ENCODE measurements at places on chromosomes 1 and 21.

DNA sequence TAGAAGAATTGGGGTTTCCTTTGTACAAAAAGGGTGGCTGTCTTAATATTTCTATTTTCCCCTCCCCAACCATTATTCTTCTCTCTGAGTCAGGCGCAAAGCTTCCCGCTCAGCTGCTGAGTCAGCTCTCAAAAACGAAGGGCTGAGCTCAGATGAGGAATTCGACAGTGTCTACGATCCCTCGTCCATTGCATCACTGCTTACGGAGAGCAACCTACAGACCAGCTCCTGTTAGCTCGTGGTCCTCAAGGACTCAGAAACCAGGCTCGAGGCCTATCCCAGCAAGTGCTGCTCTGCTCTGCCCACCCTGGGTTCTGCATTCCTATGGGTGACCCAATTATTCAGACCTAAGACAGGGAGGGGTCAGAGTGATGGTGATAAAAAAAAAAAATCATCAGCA lies 3.0 kb upstream of the TUFT1 start:
- no peak for DNase-seq

- DNase-seq: no peak
Observed at GRCh38 chr21:43733060-43733459, 14.1 kb downstream of the PDXK start.

DNA sequence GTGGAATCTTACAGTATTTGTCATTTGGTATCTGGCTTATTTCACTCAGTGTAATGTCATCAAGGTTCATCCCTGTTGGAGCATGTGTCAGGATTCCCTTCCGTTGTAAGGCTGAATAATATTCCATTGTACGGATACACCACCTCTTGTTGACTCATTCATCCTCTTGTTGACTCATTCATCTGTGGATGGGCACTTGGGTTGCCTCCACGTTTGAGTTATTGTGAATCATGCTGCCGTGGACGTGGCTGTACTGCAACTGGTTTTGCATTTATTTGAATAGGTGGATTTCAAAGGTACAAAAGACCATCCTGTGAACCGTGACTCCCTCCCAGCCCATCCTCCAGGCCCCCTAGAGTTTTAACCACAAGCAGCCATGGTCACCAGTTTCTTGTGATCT lies 11.9 kb upstream of the TCP10L start:
- DNase-seq: no peak

GRCh38 chr1:37861151-37861550 lies 1.8 kb upstream of the MTF1 start:
- no peak for DNase-seq

DNA sequence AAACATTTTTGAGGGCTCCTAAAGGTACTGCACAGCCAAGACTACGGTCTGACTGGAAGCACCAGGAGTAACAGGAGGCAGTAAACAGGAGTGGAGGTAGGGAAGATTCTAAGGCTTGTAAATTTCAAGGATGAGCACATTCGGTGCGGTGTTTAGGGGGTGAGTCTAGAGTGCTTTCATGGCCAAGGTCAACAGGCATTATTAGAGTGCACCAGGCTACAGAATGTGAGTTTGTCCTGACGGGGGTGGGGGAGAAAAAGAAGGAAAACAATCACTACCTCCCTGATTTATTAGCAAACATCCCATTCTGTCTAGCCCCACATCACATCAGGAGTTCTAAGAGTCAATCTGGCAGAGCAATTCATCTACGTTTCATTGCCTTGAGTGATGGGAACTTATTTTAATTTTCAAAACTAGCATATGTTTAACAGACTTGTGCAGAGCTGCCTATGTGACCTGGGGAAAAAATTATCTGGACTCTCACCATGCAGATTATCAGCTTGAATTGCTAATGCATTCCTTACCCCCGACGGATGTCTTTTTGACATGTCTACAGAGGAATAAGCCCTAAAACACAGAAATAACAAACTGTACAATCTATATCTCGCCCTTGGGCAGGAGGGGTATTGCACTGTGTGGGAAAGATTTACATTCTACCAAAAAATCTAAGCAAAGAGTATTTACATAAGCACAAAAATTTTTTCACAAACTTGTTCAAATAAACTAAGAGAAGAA lies 45.0 kb downstream of the APP start:
- no peak for DNase-seq

DNA sequence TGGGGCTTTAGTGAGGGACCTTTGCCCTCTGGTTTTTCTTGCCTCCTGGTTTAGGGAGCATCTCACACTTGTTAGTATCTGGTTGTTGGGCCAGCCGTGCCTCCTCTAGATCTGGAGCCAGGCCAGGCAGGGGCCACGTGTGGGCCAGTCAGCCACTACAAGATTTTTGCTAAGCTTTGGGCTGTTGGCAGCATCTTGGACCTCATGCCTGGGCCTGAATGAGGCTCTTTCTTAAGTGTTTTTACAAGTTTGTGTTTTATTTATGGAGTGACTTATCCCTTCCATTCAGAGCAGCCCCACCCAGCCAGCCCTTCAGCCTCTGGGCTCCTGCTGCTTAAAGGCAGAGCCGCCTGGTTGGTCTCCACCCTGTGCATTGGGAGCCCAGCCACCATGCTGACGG lies 1.6 kb upstream of the SH3BGRL3 start:
- DNase-seq: no peak

DNA sequence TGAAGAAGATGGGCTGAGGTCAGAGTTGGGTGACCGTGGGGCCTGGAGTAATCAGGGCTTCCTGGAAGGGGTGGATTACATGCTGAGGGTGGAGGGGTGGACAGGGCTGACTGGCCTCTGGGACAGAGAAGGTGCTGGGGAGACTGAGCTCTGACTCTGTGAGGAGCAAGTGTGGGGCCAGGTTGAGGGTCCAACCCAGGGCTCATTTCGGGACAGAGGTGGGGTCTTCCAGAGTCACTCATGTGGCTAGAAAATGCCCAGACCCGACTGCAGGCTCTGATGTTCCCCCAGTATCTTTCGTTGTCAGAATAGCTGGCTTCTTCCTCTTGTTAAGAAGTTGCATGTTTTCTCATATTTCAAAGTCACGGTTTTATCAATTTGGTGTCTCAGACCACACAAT lies 311.8 kb downstream of the PTPRU start:
- no peak for DNase-seq

DNA sequence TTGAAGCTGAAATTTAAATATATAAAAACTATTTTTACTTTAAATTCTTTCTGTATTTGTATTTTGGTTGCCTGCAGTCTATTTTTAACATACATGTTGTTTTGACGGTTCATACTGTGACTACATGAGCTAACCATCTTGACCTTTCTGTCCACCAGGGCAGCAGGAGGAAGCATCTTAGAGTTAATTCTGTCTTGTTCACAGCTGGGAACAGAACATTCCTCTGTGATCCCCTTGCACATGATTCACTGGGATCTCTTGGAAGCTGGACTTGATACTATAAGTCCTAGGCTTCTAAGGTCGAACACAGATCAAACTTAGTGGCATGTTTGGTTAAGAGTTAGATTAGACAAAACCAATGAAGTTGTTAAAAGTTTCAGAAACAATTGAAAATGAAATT lies 99.7 kb downstream of the NFIA start:
- no peak for DNase-seq

GRCh38 chr1:233721004-233721595 lies 107.2 kb downstream of the KCNK1 start:
- no peak for DNase-seq

DNA sequence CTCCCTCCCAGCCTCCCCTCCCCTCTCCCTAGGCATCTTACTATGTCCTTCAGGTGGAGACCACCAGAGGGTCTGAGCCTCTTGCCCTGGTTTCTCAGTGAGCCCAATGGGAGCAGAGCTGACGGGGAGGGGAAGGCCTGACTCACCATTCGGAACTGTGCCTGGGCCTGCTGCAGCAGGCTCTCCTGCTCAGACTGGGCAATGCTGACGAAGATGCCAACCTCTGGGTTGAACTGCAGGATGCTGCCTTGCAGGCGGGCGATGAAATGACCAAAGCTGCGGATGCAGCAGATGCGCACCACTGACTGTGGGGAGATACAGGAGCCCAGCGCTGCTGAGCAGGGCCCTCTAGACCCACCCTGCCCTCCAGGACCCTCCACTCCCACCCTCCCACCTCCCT lies 11.0 kb upstream of the PAQR6 start:
- DNase-seq: no peak

DNA sequence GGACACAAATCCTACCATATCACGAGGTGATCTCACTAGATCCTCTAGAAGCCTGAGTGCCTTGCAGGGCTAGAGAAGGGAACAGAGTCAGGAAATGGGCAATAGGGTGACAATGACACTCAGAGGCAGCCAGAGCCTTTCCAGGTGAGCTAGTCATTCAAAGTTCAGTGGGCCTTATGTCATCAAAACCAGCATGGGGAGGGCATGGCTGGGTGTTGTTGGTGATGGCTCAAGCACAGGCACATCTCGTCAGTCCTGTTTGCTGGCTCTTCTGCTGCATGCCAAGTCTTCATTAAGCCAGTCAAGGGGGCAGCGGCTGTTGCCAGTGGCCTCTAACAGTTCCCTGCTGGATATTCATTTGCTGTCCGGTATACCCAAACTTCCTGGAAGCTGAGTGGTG lies 99.6 kb upstream of the USP24 start:
- no peak for DNase-seq

GRCh38 chr1:89545264-89546038 lies 20.8 kb downstream of the LRRC8B start:
- DNase-seq: no peak

- no peak for DNase-seq
Observed at GRCh38 chr1:4622821-4623220, 31.6 kb upstream of the AJAP1 start.

DNA sequence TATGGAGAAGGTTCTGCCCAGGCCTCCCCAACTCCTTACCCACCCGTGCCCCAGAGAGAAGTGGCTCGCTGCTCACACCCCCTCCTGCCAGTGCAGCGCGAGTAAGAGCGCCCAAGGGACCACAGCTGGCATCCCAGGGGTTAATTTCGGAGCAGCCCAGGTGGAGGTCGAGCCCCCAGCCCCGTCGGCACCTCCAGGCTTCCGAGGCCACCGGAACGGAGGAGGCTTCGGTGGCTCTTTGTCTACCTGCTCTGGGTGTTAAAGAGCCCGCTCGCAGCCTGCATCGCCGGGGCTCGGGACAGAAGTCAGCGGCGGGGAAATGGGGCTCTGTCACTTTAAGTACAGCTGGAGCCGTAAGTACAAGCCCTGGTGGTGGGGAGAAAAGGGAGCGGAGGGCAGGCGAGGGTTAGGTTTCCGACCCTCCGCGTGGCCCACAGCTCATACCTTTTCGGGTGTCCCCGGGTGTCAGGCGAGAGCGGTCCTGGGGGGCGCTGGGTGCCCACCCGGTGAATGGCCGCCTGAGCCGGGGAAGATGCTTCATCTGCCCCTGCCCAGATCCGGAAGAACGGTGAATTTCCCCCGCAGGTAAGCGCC lies 89.4 kb upstream of the IPO9 start:
- DNase-seq: peak; percentile 22

GRCh38 chr1:153292185-153292584 lies 20.6 kb downstream of the PGLYRP3 start:
- no peak for DNase-seq

DNA sequence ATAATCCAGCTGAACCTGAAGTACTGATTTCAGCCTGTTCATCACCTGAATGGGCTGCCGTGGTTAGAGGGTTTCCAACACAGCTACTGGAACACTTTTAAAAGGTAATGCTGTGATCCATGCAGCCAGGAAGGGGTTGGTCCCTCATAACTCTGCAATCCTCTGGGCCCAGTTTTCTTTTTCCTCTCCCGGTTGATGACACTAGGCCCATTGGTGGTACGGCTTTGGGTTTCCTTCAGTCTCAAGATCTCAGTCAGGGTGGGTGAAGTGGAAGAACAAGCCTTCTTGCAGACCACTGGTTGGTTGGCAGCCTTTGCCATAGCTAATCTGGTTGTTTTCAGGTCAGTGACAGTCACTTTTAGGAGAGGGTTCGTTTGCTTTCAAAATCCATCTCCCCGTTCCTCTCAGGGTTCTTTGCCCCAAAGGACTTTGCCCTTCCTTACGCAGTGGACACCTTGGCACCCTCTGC lies 502 bp upstream of the SLC35A3 start:
- no peak for DNase-seq

DNA sequence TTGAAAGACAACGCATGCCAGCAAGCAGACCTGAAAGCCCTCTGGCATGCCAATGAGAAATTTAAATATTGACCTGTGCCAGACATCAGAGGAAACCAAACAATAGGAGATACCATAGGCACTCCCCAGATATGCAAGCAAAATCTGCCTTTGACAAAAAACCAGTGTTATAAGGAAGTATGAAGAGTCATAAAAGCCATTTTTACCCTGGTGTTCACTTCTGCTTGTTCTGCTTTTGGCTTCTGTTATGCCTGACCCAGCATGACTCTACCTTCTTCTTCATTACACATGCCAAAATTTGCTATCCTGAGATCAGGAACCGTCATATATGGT lies 26.4 kb downstream of the NPHS2 start:
- no peak for DNase-seq

DNA sequence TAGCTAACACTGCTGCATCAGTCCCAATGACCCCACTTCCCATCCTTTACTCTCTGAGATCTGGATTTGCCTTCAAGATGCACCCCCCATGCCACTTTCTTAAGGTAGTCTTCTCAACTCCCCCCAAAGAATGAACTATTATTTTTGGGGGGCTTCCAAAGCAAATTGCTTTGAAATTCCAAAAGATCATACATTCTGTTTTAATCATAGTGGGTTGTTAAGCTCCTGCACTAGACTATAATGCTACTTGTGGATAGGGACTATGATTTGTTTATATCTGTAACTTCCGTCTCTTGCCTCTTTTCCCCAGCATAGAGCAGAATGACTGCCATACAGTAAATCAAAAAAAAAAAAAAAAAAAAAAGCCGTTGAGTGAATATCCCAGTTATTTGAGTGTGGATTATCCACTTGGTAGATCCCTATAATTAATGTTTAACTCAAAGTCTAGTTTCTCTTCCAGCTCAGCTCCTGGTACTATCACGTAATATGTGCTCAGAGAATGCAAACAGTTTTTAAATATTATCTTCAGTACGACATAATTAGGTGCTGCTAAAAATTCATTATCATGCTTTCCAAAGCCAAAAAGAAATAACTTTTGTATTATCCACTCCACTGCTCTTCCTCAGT lies 26.9 kb downstream of the KIRREL1 start:
- DNase-seq: no peak

GRCh38 chr1:248871837-248872401 lies 13.0 kb upstream of the ZNF692 start:
- DNase-seq: no peak
